ENCODE measurements at places on chromosomes 2 and 18.

- DNase-seq, result no peak
Observed at GRCh38 chr18:52426462-52426861, 86.5 kb downstream of the DCC start.

- DNase-seq, result no peak
Observed at GRCh38 chr2:169291517-169291916, 70.8 kb downstream of the LRP2 start.

DNA sequence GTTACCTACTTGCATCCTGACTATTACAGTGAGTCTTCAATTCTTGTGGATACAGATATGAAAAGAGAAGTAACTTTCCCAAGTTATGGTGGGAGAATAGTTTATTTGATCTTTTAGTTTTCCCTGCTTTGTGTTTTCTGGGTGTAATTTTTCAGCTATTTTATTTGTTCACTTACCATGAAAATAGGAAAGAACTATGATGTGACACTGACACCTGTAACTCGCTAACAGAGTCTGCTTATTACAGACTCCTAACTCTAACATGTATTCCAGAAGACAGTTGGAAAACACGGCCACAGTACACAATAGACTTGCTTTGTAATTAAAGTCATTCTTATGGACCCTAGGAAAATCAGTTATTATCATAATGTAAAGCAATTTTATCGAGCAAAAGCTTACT lies 323.2 kb downstream of the LRRTM1 start:
- DNase-seq, result no peak

GRCh38 chr2:9018109-9018508 lies 14.6 kb upstream of the MBOAT2 start:
- no peak for DNase-seq

DNA sequence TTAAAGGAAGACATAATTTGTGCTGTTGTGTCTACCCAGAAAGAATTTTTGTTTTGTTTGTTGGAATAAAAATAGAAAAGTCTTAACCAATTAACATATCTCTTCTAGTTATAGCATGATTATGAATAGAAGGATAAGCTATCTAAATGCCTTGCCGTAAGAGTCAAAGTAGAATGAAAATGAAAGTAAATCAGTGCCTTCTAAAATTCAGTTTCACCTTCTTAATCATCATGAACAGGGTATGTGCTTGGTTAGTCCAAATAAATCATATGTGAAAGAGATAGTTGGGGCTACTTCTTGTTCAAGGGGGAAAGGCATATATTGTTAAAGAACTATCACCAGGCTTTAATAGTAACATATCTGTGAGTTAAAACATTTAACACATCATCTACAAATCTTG lies 91.5 kb downstream of the GULP1 start:
- no peak for DNase-seq

GRCh38 chr2:127231130-127231865 lies 11.2 kb upstream of the CYP27C1 start:
- no peak for DNase-seq

- no peak for DNase-seq
Observed at GRCh38 chr2:20691076-20691734, 24.3 kb downstream of the GDF7 start.

DNA sequence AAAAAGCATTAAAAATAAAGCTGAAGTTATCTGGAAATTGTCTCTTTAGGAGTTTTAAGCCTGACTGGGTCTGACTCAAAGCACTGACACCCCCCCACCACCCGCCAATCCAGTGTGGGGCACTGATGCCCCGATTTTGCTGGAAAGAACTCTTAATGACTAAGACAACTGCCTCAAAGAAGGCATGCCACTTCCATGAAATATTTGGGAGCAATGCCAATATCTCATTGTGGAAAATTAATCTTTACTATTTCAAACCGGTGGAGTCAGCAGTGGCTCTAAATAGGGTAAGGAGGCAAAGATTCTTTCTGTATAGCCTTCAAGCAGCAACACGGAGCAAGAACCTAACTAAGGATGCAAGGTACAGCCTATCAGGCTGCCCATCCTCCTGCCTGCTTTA lies 4.5 kb downstream of the FKBP7 start:
- no peak for DNase-seq

DNA sequence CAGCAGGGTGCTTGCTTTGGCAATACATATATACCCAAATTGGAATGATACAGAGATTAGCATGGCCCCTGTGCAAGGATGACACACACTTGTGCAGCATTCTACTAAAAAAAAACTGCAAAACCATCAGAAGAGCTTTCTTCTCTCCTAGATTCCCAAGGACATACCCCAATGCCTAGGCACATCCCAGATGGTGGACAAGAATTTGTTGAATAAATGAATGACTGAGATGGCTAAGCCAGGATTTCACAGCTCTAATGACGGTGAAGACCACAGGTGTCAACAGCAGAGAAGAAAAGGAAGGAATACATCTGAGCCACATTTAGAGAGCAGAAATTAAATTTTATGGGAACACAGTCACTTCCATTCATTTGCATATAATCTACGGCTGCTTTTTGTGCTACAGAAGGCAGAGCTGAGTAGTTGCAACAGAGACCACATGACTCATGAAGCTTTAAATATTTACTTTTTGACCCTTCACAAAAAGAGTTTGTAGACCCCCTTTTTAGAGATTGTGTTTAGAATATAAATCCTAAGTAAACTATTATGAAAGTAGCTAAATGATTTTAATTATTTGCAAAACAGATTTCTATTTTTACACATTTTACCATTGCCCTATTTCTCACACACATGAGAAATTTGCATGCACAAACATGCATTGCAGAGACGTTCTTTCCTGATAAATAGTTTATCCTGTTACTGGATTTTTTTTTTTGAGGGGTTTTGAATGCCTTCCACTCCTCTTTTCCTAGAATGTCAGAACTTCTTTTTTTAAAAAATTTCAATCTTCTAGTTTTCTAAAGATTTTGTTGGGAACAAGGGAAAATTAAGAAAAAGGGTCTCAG lies 119.0 kb downstream of the PMAIP1 start:
- no peak for DNase-seq

- DNase-seq, result no peak
Observed at GRCh38 chr2:197615016-197615652, 60.3 kb downstream of the RFTN2 start.

DNA sequence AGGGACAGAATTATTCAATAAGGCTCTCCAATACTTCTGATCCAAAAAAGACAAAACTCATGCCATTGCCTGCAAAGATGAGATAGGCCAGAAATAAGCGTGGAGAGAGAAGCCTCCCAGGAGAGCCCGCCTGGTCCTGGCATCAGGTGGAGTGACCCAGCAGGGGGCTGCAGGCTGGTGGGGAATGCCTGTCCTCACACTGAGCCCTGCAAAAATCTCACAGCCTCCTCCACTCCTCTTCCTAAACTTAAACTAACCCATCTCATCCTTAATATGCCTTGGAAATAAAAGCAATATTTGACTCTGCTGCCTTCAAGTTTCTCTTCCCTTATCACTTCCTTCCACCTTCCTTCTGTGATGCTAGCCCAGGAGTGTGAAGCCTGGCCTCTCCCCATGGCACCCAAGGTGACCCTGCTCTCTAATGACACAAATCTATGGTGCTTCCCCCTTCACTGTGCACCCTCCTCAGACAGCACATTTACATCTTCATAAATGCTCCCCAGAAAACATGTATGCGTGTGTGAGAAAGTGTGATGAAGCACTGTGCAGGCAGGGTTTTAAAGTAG lies 218.4 kb downstream of the ANAPC1 start:
- DNase-seq, result no peak

GRCh38 chr2:161273038-161273760 lies 35.0 kb upstream of the PSMD14 start:
- DNase-seq, result no peak

- no peak for DNase-seq
Observed at GRCh38 chr2:85890522-85891176, 1.9 kb upstream of the ST3GAL5 start.

- DNase-seq, result no peak
Observed at GRCh38 chr2:174881678-174882077, 117.4 kb upstream of the CHRNA1 start.

GRCh38 chr2:234493796-234494195 lies 3.1 kb downstream of the ARL4C start:
- no peak for DNase-seq

DNA sequence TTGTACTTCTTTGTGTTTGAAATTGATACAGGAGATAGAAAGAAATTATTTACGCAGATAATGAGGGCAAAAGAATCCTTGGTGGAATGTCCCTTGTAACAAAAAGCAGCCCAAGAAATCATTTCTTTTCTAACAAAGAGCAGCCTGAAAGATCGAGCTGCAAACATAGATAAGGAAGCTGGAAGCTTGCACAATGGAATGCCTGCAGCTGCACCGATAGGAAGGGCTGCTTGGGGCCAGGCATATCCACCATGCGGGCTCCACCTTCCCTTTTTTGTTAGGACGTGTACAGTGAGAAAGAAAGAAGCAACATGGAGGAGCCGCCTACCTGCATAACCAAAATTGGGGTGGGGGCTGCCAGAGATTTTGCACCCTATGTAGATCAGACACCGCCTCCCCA lies 568.7 kb downstream of the METTL4 start:
- no peak for DNase-seq

DNA sequence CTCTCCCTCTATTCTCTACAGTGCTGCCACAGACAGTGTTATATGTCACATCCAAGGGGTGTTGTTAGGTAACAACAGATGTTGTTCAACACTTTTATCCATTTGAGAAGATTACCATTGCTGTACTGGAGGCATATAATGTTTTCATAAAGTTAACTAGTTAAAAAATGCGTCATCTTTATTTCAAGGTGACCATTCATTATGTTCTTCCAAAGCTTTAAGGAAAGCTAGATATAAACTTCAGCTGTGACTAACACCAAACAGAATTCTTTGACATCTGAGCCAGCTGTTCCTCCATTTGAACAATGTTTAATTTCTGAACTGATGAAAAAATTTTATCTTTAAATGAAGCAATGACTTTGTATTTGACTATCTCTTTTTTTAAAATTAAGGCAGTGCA lies 1099.6 kb upstream of the TMEFF2 start:
- no peak for DNase-seq

GRCh38 chr2:98347298-98348065 lies 1.2 kb downstream of the CNGA3 start:
- DNase-seq, result no peak

DNA sequence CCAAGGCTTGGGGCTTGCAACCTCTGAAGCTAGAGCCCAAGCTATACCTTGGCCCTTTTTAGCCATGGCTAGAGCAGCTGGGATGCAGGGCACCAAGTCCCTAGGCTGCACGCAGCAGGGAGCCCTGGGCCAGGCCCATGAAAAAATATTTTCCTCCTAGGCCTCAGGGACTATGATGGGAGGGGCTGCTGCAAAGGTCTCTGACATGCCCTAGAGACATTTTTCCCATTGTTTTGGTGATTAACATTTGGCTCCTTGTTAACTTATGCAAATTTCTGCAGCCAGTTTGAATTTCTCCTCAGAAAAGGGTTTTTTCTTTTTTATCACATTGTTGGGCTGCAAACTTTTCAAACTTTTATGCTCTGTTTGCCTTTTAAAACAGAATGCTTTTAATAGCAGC lies 56.9 kb upstream of the LHCGR start:
- DNase-seq, result no peak

DNA sequence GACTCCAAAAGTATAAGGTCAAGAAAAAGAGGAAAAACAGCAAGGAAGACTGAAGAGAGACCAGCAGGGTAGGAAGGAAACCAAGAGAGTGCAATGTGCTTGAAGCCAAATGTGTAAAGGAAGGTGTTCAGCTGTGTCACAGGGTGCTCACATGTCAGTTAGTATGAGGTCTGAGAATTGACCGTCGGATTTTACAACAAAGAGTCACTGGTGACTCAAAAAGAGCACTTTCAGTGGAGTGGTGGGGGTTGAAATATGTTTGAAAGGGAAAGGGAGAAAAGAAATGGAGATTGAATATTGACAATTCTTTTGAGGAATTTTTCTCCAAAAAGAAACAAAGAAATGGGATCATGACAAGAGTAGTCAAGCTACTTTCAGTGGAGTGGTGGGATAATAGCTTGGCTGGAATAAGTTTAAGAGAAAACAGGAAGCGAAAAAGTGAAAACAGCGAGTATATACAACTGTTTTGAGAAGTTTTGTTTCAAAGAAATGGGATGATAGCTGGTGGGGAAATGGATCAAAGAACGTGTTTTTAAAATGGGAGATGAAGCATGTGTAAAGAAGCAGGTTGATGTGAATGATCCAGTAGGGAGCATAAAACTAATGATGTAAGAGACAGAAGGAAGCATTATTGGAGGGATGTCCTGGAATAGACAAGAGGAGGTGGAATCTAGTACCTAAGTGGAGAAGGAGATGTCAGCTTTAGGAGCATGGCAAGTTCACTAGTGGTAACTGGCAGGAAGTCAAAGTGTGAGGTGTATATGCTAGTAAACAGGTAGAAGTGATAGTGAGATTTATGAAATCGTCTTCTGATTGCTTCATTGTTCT lies 3.6 kb upstream of the TSPYL6 start:
- no peak for DNase-seq

DNA sequence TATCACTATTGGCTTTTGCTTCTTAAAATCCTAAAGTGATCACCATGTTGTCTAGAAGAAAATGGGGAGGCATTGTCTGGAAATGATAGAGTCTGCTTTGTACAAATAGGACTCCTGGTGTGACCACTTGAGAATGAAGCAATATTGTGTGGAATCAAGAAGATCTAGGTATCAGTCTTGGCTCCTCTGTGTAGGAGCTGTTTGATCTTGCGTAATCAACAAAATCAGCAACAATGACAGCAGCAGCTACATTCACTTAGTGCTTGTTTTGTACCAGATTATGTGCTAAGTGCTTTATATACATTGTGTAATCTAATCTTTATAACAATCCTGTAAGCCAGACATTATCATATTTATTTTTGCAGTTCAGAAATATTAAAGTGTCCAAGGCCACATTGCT lies 17.8 kb downstream of the NCOA1 start:
- no peak for DNase-seq

DNA sequence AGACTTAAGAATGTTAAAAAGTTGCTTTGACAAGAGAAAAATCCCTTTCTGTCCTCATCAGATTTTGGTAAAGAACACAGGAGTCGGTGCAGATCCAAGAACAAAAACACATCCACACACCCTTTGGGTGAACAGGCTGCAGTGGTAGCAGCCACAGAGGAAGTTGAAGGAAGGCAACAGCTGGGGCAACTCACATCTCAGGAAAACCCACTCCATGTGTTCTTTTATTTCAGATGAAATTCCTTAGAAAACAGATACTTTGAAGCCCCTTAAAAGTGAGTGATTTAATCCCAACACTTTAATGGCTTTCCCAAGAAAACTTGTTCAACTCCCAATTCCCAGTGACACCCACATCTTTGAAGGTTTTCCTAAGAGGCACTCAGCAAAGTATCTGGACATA lies 271.3 kb downstream of the ICOS start:
- no peak for DNase-seq

DNA sequence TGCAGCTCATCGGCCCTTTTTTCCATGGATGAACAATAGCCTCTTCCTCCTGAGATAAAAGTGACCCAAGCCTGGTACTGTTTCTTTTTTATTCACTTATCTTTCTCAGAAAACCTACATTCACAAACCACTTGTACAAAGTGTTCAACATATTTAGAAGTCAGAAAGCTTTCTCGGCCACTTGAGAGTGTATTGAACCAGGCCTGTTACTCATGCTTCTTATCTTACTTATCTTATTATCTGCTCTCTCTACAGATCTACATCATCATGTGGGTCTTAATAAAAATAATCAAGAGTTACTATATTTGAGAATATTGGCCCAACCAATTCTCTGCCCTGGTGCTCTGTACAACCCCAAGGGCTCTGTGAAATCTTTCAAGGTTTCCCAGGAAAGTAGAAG lies 242.1 kb downstream of the MREG start:
- no peak for DNase-seq

- DNase-seq, result no peak
Observed at GRCh38 chr18:9992300-9992972, 78.6 kb downstream of the VAPA start.

- DNase-seq, result no peak
Observed at GRCh38 chr2:159213296-159213695, 73.2 kb downstream of the WDSUB1 start.

GRCh38 chr2:45902781-45903375 lies 251.4 kb downstream of the PRKCE start:
- no peak for DNase-seq

Measured in stimulated activated CD4-positive, alpha-beta T cell treated with anti-CD3 and anti-CD28 coated beads, TNF-alpha, amount 100 ng/mL, for 1 hour (primary cell).